ENCODE measurements at places on chromosomes 5 and 9.
A peak's percentile ranks its signal among the peaks of the same experiment; 100 is the strongest.

- peaks cover 26% of the 10 kb centered on the region for H3K36me3 ChIP-seq
- H3K27ac ChIP-seq, result no peak overlapping the region
- H3K4me1 ChIP-seq, result peaks cover 31% of the 10 kb centered on the region
- peak; percentile 89 for DNase-seq
These were observed 53.2 kb upstream of the UBAC1 start for GRCh38 chr9:136014147-136014923.

DNA sequence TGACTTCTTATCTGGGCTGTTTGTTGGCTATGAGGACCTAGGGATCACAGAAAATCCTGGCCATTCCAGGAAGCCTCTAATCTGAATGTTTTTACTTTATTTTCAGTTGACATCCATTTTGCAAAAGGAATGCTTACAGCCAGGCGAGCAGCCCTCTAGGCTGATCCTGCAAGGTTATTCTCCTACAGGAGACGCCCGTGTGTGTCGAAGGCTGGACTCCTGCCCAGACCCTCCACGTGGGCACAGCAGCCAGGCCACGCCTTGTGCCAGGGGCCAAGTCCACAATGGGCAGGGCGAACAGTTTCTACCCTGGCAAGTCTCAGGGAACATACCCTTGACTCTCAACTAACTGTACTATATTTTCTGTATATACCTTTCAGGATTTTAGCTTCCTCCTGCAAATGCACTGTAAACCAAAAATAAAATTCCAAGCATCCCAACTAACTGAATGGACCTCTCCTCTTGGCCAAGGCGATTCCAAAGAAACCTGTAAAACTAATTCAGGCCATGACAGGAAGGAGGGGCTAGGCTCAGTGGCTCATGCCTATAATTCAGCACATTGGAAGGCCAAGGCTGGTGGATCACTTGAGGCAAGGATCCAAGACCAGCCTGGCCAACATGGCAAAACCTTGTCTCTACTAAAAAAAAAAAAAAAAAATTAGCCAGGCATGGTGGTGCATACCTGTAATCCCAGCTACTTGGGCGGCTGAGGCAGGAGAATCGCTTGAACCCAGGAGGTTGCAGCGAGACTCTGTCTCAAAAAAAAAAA is 5.7 kb downstream of the CMBL start:
- no peak for DNase-seq
- H3K4me3 ChIP-seq, result no peak overlapping the region
- H3K36me3 ChIP-seq, result no peaks in the 10 kb centered on the region
- H3K27ac ChIP-seq, result no peak overlapping the region
- H3K27me3 ChIP-seq, result no peaks in the 10 kb centered on the region
- no peaks in the 10 kb centered on the region for H3K4me1 ChIP-seq

DNA sequence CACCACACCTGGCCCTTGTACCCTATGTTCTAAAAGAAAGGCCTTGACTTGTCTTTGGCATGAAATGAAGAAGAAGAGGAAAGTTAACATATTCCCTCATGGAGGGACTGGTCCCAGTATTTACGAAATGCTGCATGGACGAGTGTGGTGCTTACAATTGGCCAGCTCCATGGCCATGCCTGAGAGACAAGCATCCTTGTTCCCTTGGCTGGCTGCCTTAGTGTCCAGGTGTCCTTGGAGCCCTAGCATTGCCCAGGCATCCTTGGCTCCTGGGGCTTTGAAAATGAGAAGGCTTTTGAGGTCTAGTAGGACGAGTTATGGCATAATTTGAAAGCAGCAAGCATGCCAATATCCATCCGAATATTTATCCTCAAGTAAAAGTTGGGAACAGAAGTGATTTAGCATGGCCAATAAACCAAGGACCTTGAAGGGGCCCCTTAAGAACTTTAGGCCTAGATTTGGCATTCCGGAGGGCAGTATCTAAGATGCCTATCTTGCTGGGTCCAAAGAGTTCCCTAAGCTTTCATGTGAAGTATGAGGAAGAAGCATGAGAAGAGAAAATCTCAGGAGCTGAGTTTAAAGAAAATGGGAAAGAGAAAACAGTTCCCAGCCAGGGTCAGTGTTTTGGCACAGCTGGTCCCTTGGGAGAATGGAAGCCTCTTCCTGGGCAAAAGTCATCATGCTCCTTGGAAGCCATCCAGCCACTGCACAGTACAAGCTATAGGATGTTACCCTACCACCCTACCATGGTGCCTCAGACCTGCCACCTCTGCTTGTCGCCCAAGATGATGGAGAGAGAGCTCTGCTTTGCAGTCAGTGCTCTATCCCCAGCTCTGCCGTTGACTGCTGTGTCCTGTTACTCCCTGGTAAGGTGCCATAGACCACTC is 91.0 kb downstream of the AOPEP start:
- DNase-seq, result peak; percentile 42
- H3K36me3 ChIP-seq, result no peaks in the 10 kb centered on the region
- peak overlapping the region; percentile 59 for H3K4me3 ChIP-seq
- H3K27me3 ChIP-seq, result no peaks in the 10 kb centered on the region
- H3K27ac ChIP-seq, result peak overlapping the region; percentile 65
- peaks cover 30% of the 10 kb centered on the region for H3K4me1 ChIP-seq

- H3K4me1 ChIP-seq, result peaks cover 2% of the 10 kb centered on the region
- no peaks in the 10 kb centered on the region for H3K27me3 ChIP-seq
- no peaks in the 10 kb centered on the region for H3K36me3 ChIP-seq
- H3K27ac ChIP-seq, result no peak overlapping the region
These were observed 97.2 kb downstream of the ROR2 start for GRCh38 chr9:91852801-91853347.

DNA sequence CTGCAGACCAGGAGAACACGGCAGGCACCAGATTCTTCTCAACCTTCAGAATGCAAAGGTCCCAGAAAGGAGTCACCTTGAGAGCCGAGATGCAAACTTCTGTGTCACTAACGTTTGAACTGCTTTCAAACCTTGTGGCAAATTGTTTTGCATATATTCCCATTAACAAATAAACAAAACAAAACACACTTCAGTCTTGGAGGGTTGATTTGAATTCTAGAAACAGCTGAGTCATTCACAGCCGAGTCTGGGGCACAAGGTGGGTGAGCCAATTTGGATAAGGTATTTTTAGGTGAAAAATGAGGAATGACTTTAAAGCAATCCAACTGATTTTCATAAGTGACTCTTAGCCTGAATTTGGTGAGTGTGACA is 38.8 kb upstream of the ANKRD33B start:
- no peak overlapping the region for H3K27ac ChIP-seq
- peaks cover 2% of the 10 kb centered on the region for H3K4me1 ChIP-seq
- H3K36me3 ChIP-seq, result no peaks in the 10 kb centered on the region
- H3K4me3 ChIP-seq, result no peak overlapping the region

DNA sequence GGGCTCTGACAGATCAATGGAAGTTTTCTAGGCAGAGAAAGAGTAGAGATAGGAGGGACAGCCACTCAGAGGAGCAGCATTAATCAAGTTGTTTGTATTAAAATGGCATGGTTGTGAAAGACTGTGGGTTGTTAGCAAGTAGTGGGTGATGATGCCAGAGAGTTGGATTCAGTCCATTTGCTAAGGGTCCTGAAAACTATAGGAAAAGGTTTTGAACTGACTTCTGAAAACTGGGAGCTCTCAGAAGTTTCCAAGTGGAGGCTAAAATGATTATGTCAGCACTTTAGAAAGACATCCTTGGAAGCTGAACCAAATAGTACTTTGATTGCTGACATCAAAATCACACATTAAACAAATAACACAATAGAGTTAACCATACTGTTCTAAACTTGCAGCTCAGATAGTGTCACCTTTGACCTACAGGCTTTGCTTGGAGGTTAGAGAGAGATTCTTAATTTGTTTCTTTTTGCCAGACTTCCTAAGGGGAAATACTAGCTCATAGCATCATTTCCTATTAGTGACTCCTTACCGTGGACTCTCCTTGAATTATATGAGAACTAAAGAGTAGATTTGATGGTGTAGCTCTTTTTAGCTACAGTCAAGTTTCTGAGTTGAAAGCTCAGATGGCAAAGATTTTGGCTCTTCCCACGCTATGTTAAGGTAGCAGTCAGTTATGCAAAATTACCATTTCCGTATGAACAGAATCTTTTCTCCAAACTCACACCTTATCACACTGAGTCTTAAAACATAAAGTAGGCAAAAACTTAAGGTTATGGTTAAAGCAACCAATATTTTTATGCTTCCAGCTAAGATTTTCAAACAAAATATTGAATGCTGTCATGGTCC is 277.1 kb downstream of the NR3C1 start:
- H3K4me3 ChIP-seq, result no peak overlapping the region
- DNase-seq, result no peak
- H3K27me3 ChIP-seq, result no peaks in the 10 kb centered on the region
- no peaks in the 10 kb centered on the region for H3K36me3 ChIP-seq
- no peak overlapping the region for H3K27ac ChIP-seq

DNA sequence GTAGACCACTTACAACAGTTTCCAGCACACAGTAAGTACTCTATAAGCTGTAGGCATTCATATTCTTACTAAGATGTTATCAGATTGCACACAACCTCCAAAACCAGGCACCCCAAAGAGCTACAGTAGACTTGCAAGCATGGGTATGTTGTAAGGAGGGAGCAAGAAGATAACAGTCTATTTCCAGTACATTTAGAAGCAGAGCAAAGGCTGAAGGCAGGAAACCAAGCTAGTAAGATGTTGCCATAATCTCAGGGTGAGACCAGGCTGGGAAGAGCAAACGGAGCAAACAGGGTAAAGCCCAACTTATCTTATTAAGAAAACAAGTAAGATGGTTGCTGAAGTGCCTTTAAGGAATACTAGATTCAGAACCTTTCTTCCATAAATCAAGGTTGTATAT is 161.1 kb downstream of the GLIS3 start:
- DNase-seq, result no peak
- H3K4me1 ChIP-seq, result peaks cover 4% of the 10 kb centered on the region
- H3K27me3 ChIP-seq, result no peaks in the 10 kb centered on the region

- H3K36me3 ChIP-seq, result no peaks in the 10 kb centered on the region
- no peak overlapping the region for H3K27ac ChIP-seq
- H3K4me1 ChIP-seq, result peaks cover 2% of the 10 kb centered on the region
These were observed 301.4 kb upstream of the RFX3 start for GRCh38 chr9:3827175-3827574.

- H3K36me3 ChIP-seq, result peaks cover 2% of the 10 kb centered on the region
- no peak for DNase-seq
- H3K4me3 ChIP-seq, result no peak overlapping the region
- H3K4me1 ChIP-seq, result no peaks in the 10 kb centered on the region
- no peak overlapping the region for H3K27ac ChIP-seq
These were observed 57.9 kb downstream of the PBX3 start for GRCh38 chr9:125805057-125805456.

DNA sequence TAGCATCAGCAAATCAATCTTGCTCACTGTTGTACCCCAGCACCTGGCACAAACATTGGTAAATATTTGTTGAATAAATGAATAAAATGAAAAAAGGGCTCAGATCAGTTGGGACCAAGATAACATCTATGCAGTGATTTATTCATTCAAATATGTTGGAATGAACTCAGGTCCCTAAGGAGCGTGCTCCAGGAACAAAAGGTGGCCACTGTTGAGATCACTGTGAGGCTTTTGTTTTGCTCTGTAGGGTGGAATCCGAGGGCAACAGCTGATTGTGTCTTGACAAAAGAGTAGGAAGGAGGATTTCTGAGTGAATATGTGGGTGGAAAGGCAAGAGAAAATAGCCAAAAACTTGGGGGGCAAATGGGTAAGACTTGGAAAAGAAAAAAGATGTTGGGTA is 89.7 kb downstream of the PPP2R2B start:
- no peak overlapping the region for H3K27ac ChIP-seq
- DNase-seq, result no peak
- no peaks in the 10 kb centered on the region for H3K36me3 ChIP-seq
- H3K4me1 ChIP-seq, result no peaks in the 10 kb centered on the region

- no peaks in the 10 kb centered on the region for H3K36me3 ChIP-seq
- H3K4me1 ChIP-seq, result no peaks in the 10 kb centered on the region
- H3K4me3 ChIP-seq, result no peak overlapping the region
- no peak overlapping the region for H3K27ac ChIP-seq
- H3K27me3 ChIP-seq, result no peaks in the 10 kb centered on the region
These were observed 77.2 kb downstream of the FBXL7 start for GRCh38 chr5:15577132-15577531.

DNA sequence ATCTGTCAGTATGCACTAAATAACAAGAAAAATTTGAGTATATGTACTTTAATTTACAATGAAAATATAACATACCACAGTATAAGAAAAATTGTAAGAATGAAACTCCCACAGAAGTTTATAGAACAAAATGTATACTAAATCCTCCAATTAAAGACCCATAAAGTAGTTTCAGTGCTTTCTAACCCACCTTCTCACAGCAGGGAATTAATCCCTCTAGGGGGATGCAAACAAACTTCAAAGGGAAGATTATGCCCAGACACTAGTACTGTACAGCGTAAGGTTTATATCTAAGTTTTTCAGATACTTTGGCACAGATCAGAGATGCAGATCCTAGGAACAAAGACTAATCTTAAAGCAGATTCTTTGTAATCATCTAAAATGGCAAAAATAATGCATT is 57.2 kb downstream of the DENND1A start:
- no peak for DNase-seq
- no peak overlapping the region for H3K27ac ChIP-seq
- no peaks in the 10 kb centered on the region for H3K4me1 ChIP-seq
- no peaks in the 10 kb centered on the region for H3K27me3 ChIP-seq
- peaks cover 2% of the 10 kb centered on the region for H3K36me3 ChIP-seq

GRCh38 chr9:131651160-131651559 is 88.7 kb downstream of the RAPGEF1 start:
- no peak for DNase-seq
- H3K27me3 ChIP-seq, result no peaks in the 10 kb centered on the region
- H3K4me1 ChIP-seq, result peaks cover 11% of the 10 kb centered on the region
- H3K4me3 ChIP-seq, result no peak overlapping the region

DNA sequence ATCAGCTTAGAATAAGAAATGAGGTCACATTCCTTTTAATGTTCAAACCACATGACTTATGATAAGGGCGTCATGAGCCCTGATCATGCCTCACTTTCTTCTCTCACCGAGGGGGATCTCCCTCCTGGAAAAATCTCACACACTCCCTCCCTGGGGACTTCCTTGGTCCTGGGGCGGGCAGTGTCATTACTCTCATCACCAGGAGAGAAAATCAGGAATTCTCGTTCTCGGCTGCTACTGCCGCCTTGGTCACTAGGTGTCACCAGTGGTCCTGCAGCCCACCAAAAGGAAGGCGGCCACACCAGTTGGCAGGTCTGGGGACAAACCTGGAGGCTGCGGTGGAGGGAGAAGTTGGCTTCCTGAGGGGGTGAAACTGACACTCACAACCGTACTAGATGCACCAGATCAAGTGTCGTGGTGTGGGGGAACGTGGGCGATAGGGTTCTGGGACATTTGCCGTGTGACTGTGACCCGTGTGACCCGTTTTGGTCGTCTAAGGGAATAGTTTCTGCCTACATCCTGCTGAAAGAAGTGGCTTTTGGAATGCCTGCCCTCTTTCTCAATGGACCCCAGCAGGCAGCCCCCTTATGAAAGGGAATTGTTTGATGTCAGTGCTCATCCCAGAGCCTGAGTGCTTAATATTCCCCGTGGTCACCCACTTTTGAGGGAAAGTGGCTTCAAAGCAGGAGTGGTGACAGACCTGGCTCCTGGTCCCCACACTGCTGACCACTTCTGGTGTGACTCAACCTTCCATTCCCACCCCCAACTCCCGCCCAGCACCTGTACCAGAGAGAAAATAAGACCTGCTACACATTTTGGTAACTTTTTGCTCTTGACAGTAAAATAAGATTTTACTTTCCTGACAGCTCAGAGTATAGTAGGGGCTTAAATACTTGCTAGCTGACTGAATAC is 63.2 kb downstream of the ACER2 start:
- no peaks in the 10 kb centered on the region for H3K4me1 ChIP-seq
- H3K4me3 ChIP-seq, result no peak overlapping the region
- H3K27ac ChIP-seq, result no peak overlapping the region
- no peaks in the 10 kb centered on the region for H3K36me3 ChIP-seq
- no peaks in the 10 kb centered on the region for H3K27me3 ChIP-seq

- no peak overlapping the region for H3K27ac ChIP-seq
- no peak for DNase-seq
- no peaks in the 10 kb centered on the region for H3K4me1 ChIP-seq
These were observed 168.5 kb downstream of the DOCK2 start for GRCh38 chr5:169805527-169805934.
